ENCODE measurements at places on chromosomes 3 and 15.

DNA sequence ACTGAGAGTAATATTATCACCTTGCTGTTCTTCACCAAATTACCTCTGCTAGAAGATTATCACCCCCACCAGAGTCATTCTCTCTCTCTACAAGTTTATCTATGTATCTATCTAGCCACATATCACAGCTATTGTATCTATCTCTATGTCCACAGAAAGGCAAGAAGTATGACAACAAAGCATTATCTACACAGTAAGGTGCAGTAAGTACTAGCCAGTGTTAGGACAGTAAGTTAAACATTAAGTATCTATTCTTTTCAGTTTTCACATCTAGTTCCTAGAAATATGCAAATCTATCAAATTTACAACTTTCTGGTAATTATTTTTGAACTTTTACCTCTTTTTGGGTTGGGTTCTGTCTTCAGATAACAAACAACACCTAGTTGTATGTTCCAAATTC lies 26.5 kb upstream of the XXYLT1 start:
- no peak for DNase-seq

DNA sequence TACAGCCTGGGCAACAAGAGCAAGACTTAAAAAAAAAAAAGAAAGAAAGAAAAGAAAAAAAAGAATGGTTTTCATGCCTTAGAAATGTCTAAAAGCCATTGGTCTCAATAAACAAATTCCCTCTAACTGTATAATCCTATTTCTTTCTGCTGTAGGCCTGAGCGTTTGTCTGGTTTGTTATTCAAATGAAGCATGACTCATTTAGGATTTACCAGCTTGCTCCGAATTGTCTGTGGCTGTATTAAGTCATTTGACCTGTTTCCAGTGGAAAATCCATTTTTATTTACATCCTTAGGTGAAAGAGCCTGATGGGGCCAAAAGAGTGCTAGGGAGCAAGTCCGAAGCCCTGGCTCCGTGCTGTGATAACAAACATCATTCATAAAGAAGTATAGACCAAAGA lies 73.8 kb downstream of the BDH1 start:
- peak; percentile 24 for DNase-seq

- DNase-seq: peak; percentile 64
Measured at GRCh38 chr3:185337231-185337816, 25.6 kb upstream of the MAP3K13 start.

- no peak for DNase-seq
Measured at GRCh38 chr15:50854601-50855490, 53.6 kb upstream of the AP4E1 start.

GRCh38 chr15:58593870-58594269 lies 155.6 kb downstream of the ADAM10 start:
- DNase-seq: no peak

GRCh38 chr3:108946292-108947285 lies 7.1 kb downstream of the GUCA1C start:
- DNase-seq: no peak

GRCh38 chr3:17033516-17034168 lies 148.9 kb downstream of the PLCL2 start:
- no peak for DNase-seq

- DNase-seq: no peak
Measured at GRCh38 chr3:165644331-165644730, 192.9 kb downstream of the BCHE start.

DNA sequence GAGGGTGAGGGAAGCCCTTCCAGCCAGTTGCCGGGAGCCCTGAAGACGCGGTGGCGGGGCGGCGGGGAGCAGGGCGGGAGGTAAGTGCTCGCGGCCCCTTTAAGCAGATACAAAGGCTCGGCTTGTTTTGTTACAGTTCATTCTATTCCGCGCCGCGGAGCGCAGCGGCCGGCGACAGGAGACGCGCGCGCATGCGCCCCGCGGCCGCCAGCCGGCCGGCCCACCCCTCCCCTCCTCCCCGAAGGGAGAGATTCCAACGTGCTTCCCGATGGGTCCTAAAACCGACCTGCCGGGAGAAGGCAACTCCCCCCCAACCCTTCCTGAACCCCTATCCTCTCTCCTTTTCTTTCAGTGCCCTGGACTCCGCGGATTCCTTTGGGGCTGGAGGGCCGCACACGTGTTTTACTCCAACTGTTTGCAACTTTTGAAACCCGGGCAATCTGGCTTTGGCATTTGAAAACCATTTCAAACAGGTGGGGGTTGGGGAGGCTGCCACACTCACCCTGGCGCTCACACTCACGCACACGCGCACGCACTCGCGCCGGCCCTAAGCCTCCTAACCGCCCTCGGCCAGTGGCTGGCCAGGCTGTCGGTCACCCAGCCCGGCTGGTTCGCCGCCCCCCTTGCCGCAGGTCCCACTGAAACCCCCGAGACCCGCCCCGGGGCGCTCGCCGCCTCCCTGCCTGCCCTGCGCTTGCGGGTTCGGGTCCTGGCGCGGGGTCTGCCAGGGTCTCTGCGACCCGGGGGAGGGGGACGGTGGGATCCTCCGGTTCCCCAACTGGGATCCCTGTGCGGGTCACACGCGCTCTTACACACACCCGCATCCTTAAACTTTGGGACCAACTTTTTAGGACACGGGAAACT lies at the start of gene MAGI1:
Gene MAGI1 (minus strand): TSS at position 193 of the 864 bp plus-strand sequence. CDS start 610 bp downstream, outside the sequence.
- DNase-seq: peak; percentile 95

DNA sequence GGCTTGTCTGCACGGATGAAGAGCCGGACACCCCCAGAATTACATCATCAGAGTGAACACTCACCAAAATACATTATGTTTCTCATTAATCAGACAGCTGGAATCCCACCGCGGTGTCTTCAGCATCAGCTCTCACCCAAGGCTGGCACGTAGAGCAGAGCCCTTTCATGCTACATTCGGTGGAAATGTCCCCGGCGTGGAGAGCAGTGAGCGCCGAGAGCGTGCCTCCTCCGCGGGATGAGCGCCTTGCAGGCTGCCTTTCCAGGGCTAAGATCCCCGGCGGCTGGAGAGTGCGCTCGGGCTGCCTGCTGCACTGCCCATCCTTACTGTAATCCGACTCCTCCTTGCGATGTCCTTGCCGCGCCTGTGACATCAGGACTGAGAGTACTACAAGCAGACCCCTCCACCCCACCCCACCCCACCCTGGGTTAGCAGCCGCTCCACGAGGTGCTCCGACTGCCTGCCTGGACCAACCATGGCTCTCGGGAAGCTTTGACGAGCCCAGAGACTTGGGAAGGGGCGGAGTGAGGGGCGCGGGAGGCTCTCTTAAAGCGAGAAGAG lies at the start of gene ZNF385D:
Gene ZNF385D (minus strand): TSS at position 380 of the 561 bp plus-strand sequence. CDS start 294 bp downstream, at position 86.
- peak; percentile 58 for DNase-seq

DNA sequence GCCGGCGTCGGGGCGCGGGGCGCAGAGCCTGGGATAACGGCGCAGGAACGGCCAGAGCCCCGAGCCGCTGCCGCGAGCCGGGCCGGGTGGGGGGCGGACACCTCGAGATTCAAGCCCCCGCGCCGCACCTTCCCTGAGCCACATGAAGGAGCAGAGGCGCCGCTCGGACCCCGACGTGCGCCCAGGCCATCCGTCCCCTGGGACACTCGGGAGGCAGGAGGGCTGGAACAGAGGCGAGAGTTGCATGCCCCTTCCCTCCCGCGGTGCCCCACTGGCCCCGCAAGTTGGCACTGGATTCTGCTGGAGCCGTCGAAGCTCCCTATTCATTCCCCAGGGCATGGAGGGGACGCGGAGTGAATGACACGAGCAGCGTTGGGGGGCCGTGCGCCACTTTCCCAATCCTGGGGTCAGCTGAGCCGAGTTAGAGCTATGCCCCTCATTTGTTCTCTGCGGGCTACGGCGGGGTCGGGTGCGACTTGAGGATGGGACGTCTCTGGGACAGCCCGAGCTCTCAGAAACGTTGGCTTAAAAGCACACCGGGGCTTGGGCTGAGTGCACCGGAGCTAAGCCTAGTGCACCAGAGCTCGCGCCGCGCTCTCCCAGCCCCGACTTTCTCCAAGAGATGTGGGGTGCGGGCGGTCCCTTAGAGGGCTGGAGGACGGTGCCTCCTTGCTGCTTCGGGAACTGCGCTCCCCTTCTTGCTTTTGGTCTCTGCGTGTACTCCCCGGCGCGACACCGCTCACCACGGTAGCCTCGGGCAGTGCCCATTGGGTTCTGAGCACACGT lies 588 bp downstream of the SLC6A1 start:
- DNase-seq: no peak

DNA sequence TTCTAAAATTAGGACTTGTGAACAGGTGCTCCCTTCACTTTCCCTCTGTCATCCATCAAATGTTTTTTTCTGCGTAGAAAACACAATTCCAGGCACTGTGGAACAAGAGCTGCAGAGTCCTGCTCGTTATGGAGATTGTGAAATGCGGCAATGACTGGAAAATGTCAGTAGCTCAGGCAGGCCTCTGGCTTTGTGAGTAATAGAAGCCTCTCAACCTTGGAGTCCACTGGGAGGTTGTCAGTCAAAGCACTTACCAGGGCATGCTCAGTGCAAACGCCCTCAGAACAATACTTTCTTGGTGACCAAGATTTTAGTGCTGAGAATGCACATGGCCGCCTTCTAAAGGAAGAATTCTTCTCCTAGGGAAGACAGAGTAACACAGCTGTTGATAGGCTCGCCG lies 26.7 kb upstream of the MED12L start:
- DNase-seq: no peak

GRCh38 chr15:27961801-27962200 lies 137.3 kb downstream of the OCA2 start:
- no peak for DNase-seq

GRCh38 chr15:88147760-88148159 lies 108.8 kb downstream of the NTRK3 start:
- DNase-seq: no peak

GRCh38 chr3:61417352-61417751 lies 144.0 kb upstream of the PTPRG start:
- no peak for DNase-seq

Data from NCI-H82 (cell line).